WTC11 (cell line): ENCODE measurements at places on chromosomes 12 and 14.

DNA sequence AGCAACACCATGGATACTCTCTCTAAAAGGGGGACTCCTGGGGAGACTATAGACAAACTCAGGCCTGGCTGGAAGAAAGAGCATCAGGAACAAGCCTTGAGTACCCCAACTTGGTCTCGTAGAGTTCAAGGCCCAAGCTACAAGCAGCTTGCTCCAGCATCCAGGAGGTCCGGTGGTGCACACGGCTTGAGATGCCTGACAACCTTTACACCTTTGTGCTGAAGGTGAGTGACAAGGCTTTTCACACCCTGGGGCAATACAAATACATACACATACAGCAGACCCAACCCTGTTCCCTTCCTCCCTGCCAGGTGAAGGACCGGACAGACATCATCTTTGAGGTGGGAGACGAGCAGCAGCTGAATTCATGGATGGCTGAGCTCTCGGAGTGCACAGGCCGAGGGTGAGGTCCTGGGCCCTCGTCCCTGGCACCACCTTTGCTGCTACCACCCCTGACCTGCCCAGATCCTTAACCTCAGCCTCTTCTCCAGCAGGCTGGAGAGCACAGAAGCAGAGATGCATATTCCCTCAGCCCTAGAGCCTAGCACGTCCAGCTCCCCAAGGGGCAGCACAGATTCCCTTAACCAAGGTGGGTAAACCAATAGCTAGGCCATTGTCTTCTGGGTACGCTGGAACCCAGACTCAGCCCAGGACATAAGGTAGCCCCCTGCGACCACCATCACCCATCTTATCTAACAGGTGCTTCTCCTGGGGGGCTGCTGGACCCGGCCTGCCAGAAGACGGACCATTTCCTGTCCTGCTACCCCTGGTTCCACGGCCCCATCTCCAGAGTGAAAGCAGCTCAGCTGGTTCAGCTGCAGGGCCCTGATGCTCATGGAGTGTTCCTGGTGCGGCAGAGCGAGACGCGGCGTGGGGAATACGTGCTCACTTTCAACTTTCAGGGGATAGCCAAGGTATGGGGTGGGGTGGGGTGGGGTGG lies 41.2 kb downstream of the SH2B3 start:
- no peak for DNase-seq

- DNase-seq, result peak; percentile 44
Observed at GRCh38 chr14:23154964-23155587, 28.4 kb downstream of the SLC7A8 start.

- DNase-seq, result peak; percentile 69
Observed at GRCh38 chr12:57760347-57760982, 5.6 kb downstream of the MARCHF9 start.

GRCh38 chr14:76306131-76306530 lies 69.8 kb upstream of the ESRRB start:
- no peak for DNase-seq

DNA sequence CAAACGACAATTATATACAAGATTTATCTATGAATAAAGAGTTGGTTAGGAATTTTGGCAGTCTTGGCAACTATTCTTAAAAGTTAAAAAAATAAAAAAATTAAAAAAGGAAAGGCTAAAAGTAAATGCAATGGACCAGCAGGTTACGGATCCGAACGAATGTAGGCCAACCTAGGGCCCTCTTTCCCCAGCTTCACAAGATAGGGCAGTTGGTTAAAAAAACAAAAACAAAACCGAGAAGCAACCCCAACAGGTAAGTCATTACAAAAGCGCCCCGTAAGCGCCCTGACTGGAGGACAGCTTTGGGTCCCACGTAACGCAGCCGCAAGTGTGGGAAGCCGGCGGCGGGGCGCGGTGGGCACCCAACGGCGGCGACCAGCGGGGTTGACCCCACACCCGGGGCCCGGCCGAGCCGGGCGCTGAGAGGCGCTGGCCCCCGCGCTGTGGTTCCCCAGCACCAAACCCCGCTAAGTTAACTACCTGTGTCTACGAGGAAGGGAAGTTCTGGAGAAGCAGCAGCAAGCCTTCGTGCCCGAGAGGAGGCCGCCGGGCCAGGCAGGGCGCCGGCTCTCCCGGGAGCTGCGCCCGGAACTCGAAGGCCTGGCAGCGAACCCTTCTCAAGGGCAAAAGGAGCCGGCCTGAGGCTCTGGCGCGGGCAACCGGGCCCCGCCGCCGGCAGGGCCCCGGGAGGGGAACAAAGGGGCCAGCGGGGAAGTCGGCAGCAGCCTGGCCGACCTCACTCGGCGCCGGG lies 882 bp downstream of the HECTD1 start:
- peak; percentile 31 for DNase-seq

GRCh38 chr12:131176926-131177325 lies 223.2 kb downstream of the ADGRD1 start:
- no peak for DNase-seq

DNA sequence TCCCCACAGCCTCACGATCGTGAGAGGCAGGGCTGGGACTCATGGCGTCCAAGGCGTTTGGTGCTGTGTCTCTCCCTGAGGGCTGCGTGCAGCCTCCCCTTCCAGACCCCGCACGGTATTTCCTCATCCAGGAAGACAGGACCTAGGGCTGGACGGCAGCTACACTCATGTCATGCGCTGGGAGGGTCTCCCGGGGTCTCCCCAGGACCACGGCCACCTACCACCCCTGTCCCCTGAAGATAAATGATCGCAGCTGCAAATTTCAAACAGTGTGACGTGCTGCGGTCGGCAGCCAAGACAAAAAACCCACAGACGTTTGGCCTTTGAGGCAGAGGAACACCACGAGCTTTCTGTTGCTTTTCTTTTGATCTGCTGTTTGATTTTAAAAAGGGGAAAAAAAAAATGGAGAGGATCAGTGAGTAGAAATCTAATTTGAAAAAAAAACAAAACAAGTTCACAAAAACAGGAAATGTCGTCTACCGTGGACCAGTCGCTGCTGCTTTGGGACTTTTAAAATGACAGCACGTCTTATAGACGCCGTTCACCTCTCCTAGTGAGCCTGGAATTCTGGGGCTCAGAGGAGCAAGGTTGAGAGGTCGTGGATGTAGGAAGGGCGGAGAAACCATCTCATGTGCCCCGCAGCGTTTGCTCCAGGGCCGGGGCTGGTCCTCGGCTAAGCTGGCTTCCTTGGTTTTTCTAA lies 237.6 kb downstream of the SLC41A2 start:
- no peak for DNase-seq

DNA sequence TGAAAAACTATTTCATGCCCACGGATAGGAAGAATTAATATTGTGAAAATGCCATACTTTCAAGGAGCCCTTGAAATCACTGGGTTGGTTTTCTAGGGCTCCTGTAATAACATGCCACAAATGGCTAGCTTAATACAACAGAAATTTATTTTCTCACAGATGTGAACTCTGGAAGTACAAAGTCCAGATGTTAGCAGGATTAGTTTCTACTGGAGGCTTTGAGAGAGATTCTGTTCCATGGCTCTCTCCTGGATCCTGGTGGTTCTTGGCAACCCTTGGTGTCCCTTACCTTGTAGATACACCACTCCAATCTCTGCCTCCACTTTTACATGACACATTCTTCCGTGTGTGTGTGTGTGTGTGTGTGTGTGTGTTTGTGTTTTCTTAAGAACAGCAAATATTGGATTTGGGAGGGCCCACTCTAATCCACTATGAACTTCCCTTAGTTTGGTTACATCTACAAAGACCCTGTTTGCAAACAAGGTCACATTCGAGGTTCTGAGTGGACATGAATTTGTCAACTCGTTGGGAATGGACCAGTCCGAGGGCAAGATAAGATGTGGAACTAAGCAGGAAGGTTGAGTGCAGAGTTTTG lies 381.1 kb downstream of the IPO8 start:
- DNase-seq, result no peak

GRCh38 chr14:101196795-101197590 lies 293.5 kb upstream of the RTL1 start:
- DNase-seq, result peak; percentile 54

DNA sequence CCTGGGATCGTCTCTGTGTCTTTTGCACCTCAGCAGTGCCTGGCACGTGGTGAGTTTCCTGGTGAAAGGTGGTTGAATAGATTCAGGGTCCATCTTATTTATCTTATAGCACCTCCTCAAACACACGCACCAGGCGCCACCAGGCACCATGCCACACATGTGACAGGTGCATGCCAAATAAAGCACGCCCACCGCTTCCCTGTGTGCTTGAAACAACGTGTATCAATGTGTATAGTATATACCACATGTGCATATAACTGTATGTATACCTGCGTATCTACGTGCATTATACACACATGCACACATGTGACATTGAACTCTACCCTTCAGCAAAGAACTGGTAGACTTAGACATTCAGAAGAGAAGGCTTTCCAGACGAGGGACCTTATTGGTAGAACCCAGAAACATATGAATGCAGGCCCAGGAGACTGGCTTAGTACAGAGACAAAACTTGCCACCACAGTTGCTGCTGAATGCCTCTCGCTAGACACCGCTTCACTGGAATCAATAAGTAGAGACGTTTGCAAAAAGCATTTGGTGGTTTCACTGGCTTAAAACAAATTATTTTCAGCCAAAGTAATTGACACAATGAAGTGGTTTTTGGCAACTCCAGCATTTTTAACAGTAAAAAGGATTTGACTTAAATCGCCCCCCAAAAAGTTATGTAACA lies 10.0 kb downstream of the EML1 start:
- DNase-seq, result no peak

DNA sequence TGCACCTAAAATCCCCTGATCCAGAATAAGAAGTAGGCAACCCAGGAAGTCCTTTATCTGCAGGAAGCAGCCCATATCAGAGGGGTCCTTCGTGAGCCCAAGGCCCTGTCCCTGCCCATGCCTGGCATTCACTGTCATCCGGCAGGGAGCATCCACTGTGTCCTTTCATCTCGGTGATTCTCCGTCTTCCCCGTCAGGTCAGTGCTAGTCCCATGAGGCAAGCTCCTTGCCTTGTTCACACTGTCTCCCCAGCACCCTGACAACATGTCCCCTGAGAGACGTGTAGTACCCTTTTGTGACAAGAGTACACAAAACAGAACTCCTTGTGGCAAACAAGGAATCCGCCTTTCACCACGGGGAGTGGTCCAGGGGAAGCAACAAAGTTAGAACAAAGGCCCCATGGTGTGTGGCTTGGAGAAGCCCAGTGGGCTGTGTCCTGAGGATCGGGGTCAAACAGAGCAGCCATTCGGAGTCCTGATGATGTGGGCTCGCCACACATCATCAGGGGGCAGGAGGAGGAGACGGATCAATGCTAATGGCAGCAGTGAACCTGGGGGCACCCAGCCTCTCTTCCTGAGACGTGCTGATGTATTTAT lies 112.1 kb downstream of the DICER1 start:
- no peak for DNase-seq

DNA sequence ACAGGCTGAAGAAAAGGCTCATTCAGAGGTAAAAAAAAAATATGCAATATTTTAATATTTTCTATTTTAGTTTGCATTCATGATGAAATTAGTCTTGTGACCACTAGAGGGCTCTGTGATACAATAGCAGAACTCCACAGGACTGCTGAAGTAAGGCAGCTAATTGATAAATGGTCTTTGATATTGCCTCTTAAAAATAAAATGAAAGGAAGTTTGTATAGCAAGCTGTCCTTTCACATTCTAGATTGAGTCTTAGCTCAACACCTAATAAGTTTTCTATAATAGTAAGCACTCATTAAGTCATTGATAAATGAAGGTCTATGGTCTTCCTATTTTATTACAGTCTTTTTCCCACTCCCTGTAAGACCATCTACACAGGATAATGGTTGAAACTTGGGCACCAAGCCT lies 315.7 kb downstream of the NAV3 start:
- no peak for DNase-seq

GRCh38 chr12:55931780-55932550 lies 1.0 kb downstream of the DGKA start:
- peak; percentile 65 for DNase-seq

- peak; percentile 38 for DNase-seq
Observed at GRCh38 chr12:88142610-88142991, 494 bp downstream of the TMTC3 start.

DNA sequence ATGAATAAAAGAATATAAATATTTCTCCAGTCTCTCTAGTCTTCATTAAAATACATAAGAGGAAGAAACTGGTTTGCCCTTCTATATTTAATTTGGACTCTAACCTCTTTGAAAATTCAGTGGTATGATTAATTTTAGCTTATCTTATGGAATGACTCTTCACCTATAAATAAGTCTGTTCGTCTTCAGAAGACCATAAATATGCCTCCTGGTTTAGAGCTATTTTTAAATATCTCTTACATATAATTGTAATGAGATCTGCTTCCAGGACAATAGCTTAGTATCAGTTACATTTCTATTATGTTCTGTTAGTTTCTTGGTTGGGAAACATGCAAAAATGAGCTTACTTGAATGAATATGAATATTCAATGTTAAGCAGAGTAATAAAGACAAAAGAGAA lies 257.5 kb upstream of the HMGA2 start:
- no peak for DNase-seq

GRCh38 chr12:97375310-97375709 lies 87.3 kb upstream of the RMST start:
- no peak for DNase-seq

- no peak for DNase-seq
Observed at GRCh38 chr14:66242001-66242400, 244.2 kb upstream of the CCDC196 start.

- DNase-seq, result no peak
Observed at GRCh38 chr14:78182722-78183121, 12.5 kb downstream of the NRXN3 start.

DNA sequence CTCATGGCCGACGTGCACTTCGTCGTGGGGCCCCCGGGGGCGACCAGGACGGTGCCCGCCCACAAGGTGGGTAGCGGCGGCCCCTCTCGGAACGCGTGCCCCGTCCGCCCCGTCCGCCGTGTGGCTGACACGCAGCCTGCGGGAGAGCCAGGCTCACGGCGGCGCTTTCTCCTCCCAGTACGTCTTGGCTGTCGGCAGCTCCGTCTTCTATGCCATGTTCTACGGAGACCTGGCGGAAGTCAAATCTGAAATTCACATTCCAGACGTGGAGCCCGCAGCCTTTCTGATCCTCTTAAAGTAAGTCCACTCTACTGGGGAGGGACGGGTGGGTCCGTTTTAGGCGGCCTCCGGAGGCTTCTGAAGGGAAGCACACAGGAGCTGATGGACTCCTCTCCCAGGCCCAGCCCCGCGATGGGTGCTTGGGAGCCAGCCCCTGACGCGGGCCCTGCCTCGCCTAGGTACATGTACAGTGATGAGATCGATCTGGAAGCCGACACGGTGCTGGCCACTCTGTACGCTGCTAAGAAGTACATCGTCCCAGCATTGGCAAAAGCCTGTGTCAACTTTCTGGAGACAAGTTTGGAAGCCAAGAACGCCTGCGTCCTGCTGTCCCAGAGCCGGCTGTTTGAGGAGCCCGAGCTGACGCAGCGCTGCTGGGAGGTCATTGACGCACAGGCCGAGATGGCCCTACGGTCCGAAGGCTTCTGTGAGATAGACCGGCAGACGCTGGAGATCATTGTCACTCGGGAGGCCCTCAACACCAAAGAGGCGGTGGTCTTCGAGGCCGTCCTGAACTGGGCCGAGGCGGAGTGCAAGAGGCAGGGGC lies 1.1 kb downstream of the BTBD6 start:
- DNase-seq, result peak; percentile 34
